Adrenal gland (tissue), 19 donors: ENCODE measurements at places on chromosomes 1 and 21. TPM values are rescaled to one million over a fixed set of nuclear protein-coding genes. Genes with fewer than 3 reads are reported as not detected.

DNA sequence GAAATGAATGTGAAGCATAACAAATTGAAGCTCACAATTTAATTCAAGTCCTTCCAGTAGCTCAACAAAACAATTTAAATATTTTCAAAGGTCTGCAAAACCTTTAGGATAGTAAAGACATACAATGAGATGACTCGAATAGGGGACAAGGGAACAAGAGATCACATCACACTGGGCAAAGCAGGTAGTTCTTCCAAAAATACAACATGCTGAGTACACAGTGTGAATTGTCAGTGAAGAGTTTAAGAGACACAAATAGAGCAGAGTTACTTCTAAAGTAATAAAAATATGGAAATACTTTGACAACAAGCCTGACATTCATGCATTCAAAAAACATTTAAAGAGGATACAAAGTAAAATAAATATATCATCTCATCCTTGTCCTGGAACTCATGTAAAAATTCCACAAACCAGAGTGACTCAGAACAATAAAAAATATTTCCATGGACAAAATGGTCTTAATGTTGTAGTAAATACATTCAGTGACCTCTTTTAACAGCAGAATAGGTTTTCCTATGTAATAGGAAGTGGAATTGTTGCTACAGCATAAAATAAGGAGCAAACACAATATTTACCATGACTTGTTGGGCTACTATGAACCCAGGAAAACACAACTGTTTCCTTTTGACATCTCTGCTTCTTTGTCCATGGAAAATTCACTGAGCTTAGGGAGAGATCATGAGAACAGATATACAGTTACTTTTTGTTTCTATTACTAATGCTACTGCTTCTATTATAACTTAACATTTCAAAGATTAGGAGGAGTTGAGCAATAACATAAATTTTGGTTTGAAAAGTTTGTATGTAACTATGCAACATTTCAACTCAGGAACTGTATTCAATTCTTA is 83.7 kb upstream of the BCL10 start:
- no peak overlapping the region for H3K27ac ChIP-seq
- no peaks in the 10 kb centered on the region for H3K36me3 ChIP-seq
- H3K4me3 ChIP-seq: no peak overlapping the region
- H3K27me3 ChIP-seq: no peaks in the 10 kb centered on the region

- H3K36me3 ChIP-seq: no peaks in the 10 kb centered on the region
- H3K4me1 ChIP-seq: no peaks in the 10 kb centered on the region
- H3K4me3 ChIP-seq: no peak overlapping the region
- no peaks in the 10 kb centered on the region for H3K27me3 ChIP-seq
- DNase-seq: peak; percentile 70
- no peak overlapping the region for H3K27ac ChIP-seq
These were observed 56.8 kb downstream of the PLD5 start for GRCh38 chr1:242467556-242468145.

The BSND gene
- not detected for total RNA-seq

DNA sequence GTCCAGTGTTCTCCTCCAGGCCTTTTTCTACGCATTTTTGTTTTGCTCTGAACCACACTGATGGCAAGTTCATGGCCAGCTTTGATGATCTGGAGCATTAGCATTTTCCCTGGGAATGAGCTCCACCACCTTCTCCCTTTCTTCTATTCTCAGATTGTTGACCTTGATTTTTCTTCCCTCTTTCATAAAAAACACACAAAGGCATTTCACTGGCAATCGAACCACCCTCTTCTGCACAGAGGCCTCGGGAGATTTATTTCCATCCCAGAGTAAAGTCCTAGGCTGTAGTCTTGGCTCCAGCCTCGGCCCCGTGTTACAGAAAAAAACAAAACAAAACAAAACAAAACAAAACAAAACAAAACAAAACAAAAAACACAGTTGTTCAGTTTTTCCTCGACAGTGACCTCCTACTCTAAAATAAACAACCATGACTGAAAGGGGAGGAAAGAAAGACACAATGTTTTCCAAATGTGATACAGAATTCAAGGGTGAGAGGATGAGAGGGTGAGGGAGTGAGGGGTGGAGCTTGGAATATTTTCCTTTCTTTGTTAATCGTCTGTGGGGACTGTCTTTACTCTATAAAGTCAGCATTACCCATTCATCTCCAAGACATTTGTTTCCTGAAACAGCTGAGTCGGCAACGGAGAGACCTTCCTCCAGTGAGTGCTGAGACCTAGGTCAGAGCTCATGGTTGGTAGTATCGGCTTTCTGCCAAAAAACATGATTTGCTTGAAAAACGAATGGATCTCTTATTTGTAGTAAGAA is 29.8 kb upstream of the RNF186 start:
- no peaks in the 10 kb centered on the region for H3K27me3 ChIP-seq
- peaks cover 8% of the 10 kb centered on the region for H3K4me1 ChIP-seq
- H3K4me3 ChIP-seq: peak overlapping the region; percentile 20
- H3K36me3 ChIP-seq: no peaks in the 10 kb centered on the region
- H3K27ac ChIP-seq: peak overlapping the region; percentile 62

The SELENBP1 gene
- total RNA-seq: 35.3 TPM

The NBPF3 gene
- total RNA-seq: 13.4 TPM

DNA sequence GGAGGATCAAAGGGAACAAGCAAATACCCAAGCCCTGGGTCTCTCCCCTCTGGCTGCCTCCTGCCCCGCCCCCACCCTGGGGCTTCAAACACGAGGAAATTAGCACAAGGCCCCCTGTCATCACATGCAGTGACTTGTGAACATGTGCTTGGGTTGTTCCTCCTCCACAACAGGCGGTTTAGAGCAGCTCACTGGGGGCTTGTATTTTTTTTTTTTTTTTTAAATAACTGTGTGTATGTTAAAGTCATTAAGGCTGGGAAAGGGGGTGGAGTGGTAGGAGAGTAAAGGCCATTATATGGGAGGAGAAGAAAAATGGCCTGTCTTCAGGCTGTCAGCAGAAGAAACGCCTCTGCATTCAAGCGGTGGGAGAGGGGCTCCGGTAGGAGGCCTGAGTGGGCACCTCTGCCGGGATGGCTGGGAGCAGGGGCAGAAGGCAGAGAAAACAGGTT is 64.2 kb downstream of the PLXNA2 start:
- H3K4me1 ChIP-seq: peaks cover 18% of the 10 kb centered on the region
- no peaks in the 10 kb centered on the region for H3K27me3 ChIP-seq
- H3K36me3 ChIP-seq: no peaks in the 10 kb centered on the region
- H3K27ac ChIP-seq: no peak overlapping the region

The NBPF6 gene
- total RNA-seq: not detected

GRCh38 chr1:1084372-1085170 is 10.5 kb upstream of the RNF223 start:
- no peaks in the 10 kb centered on the region for H3K27me3 ChIP-seq
- H3K36me3 ChIP-seq: no peaks in the 10 kb centered on the region
- no peak overlapping the region for H3K4me3 ChIP-seq
- H3K27ac ChIP-seq: no peak overlapping the region
- DNase-seq: peak; percentile 10
- H3K4me1 ChIP-seq: peaks cover 6% of the 10 kb centered on the region

DNA sequence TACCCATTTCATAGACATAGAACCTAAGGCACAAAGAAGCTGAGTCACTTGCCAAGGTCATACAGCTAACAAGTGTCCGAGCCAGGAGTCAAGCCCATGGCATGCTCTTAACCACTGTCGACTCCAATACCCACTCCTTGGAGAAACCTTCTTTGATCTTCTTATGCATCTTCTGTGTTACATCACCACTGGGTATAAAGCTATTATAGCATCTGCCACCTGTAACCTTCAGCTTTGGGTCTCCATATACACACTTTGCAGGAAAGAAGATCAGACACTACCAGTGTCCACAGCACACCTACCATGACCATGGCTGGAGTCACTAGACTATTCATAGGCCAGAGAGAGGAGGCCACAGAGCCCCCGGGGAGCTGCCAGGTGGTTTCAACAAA is 29.1 kb downstream of the GPA33 start:
- no peak overlapping the region for H3K27ac ChIP-seq
- H3K4me1 ChIP-seq: no peaks in the 10 kb centered on the region
- no peak overlapping the region for H3K4me3 ChIP-seq
- no peaks in the 10 kb centered on the region for H3K36me3 ChIP-seq
- no peak for DNase-seq

The TMEM82 gene
- total RNA-seq: not detected

- no peak overlapping the region for H3K4me3 ChIP-seq
- H3K4me1 ChIP-seq: no peaks in the 10 kb centered on the region
- no peak overlapping the region for H3K27ac ChIP-seq
- no peak for DNase-seq
These were observed 125.5 kb upstream of the IRF2BP2 start for GRCh38 chr1:234735476-234735875.

The RPTN gene
- total RNA-seq: not detected
